ENCODE measurements at places on chromosomes 11 and 22.

DNA sequence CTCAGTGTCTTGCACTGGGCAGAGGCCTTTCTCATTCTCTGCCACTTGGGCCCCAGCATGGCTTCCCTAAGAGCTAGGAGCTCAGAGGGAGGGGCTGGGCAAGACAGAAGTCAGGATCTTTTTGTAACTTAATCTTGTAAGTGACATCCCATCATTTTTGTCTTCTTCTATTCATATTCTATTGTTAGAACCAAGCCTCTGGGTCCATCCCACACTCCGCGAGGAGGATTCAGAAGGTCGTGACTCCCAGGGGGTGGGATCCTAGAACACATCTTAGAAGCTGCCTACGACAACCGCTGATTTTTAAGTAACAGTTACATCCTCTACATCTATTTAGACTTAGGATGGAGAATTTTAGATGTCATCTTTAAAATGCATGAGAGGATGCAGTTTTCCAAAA, 1.5 kb upstream of the IL17RA start:
- DNase-seq, result no peak

- DNase-seq, result no peak
Observed at GRCh38 chr22:19735665-19736510, 12.5 kb downstream of the GP1BB start.

GRCh38 chr11:41613326-41613725, 153.9 kb upstream of the LRRC4C start:
- DNase-seq, result no peak

DNA sequence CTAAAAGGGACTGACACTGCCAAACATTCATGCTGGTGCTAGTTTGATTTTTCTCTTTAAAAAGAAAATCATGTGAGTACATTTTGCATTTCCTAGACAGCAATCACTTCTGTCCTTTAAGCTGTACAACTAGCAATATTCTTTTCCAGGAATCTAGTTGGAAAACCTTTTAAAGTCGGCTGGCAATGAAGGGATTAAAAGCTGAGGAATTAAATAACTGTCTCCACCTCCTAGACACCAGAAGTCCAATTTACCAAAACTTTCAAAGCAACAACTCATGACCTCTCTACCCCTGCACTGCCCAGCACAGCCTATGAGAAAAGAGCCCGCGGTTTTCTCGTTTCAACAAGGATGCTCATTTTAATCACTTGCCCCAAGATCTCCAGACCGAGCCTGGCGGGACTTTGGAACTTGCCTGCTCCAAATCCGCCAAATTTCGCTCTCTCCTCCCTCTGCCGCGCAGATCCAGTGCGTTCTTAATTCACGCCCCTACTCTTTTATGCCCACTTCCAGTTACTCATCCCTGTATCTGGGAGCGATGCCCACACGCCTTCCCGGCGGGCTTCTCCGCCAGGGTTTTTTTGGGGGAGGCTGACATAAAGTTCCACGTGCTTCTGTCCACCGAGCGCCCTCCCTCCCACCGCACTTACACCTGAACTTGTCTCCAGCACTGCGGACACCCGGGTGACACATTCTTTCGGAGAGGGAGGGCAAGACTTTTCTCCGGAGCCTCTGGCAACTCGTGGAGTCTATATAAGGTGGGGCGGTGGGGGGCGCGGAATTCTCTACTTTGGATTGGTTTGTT, 2.5 kb downstream of the MPPED2 start:
- no peak for DNase-seq

DNA sequence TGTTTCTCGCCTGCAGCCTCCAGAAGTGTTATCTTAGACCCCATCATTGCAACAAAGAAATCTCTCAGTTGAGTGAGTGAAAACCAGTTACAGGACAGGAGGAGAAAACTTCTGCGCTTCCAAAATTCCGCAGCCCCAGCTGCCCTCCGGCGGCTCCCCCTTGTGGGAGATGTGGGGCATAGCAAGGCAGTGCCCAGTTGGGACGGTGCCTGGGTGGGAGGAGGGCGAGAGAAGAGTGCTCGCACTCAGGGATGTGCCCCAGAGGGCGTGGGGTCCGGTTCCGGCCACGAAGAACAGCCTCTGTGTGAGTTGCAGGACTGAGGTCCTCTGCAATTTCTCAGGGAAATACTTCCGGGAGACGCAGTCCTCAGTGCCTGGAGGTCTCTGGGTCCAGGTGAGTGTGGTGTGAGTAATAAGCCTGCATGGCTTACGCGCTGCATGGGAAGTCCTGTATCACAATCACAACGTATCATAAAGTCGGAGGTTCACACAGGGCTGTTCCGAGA, 87.0 kb upstream of the BLID start:
- DNase-seq, result peak; percentile 43

- no peak for DNase-seq
Observed at GRCh38 chr11:72024069-72024754, 25.5 kb downstream of the IL18BP start.

GRCh38 chr11:111598559-111598958, 3.7 kb upstream of the SIK2 start:
- DNase-seq, result no peak
